ENCODE measurements at places on chromosomes 5 and 9. TPM values are rescaled to one million over a fixed set of nuclear protein-coding genes. Genes with fewer than 3 reads are reported as not detected.

The CARD6 gene
- total RNA-seq: 0.23 TPM

The OR1N2 gene
- not detected for total RNA-seq

The SLC6A18 gene
- total RNA-seq: not detected

The OLFM1 gene
- total RNA-seq: 30.4 TPM

The LHFPL2 gene
- total RNA-seq: 50.8 TPM

The TLE4 gene
- total RNA-seq: 45.8 TPM

The SPATA9 gene
- total RNA-seq: not detected

The FBP1 gene
- total RNA-seq: 2.5 TPM

The OGN gene
- total RNA-seq: not detected

DNA sequence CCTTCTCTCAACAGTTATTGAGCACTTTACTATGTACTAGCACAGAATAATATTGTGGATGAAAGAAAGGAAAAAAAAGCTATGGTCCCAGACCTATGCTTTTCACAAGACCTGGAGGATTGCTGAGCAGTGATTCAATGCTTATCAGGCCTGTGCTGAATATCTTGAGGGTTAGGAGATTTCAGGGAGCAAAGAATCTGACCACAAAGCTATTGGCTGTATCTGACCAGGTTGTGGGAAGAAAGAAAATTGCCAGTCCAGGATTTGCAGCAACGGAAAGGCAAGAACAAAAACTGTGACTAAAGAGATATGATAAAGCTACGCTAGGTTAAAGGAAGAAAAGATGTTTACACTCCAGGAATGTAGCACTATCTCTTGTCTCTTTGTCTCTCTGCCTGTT, 14.9 kb upstream of the MACIR start:
- no peak for DNase-seq

- peak; percentile 84 for DNase-seq
These were observed 929 bp downstream of the SH3PXD2B start for GRCh38 chr5:172453206-172453985.

GRCh38 chr9:20844916-20845315, 160.9 kb downstream of the FOCAD start:
- no peak for DNase-seq

DNA sequence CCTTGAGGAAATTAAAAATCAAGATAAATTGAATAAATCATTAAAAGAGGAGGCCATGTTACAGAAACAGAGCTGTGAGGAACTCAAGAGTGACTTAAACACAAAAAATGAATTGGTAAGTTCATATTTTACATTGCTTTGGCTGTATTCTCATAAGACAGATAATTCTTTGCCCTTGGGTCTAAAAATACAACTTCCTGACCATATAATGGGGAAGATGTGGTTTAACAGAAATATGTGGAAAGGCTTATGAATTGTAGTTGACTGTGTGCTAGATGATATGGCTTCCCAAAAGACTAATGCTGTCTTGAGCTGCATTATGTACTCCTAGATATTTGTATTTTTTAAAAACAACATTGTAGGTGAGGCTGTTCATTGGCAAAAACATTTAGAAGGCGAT, 33.1 kb downstream of the CNTRL start:
- DNase-seq: no peak

GRCh38 chr5:16668631-16669030, 51.8 kb upstream of the RETREG1 start:
- DNase-seq: no peak

GRCh38 chr5:139394123-139394653, 716 bp downstream of the PROB1 start:
- peak; percentile 84 for DNase-seq

DNA sequence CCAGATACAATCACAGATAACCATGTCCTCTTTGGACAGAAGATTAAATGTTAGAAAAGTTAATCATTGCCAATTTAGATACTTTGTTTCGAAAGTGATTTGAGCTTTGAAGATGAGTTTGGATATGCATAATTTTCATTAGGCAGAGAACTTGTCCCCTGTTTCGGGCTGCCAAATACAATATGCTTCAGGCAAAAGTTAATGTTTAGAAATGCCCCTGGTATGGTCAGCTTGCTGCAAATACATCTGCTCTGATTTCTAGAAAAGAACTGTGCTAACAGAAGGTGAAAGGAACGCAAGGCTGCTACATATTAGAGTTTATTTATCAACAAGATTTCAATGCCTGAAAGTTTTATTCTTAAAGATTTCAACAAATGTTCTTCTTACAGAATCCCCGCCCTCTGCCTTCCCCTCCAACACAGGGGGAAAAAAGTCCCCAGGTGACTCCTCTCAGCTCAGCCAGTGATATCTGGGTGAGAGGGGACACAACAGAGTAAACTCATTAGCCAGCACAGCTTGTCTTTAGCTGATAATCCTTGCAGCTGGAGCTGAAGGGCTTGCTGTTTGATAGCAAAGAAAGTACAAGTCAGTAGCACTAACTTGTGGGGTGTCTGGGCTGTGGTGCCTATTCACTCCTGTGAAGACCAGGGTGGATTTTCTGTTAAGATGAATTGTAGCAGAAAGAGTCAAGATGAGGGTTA, 435.7 kb downstream of the DMAC1 start:
- DNase-seq: peak; percentile 5

DNA sequence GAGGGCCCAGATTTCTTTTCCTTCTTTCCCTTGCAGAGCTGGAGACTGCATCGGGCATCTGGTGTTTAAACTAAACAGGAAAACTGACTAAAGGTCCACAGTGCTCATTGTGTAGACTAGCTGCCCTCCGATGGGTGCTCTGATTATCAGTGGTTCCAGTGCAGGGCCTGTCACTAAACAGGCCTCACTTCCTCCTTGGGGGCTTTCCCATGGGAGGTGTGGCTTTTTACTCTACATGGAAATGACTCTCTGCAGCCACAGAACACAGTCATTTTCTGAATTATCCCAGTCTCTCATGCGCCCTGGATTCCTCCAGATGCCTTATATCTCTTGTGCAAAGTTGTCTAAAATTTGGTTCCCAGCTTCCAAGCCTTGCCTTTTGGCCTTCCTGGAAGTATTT, 199.2 kb downstream of the TRIO start:
- DNase-seq: no peak

GRCh38 chr5:69504036-69504435, 11.4 kb downstream of the OCLN start:
- no peak for DNase-seq

GRCh38 chr5:174234388-174234787, 188.9 kb downstream of the NSG2 start:
- DNase-seq: no peak

GRCh38 chr9:122572456-122572855, 10.7 kb downstream of the OR1L8 start:
- DNase-seq: no peak

GRCh38 chr5:116897291-116897690, 322.7 kb upstream of the SEMA6A start:
- no peak for DNase-seq
